ENCODE measurements at places on chromosomes 16 and 17.

GRCh38 chr17:51372345-51373004 lies 112.1 kb downstream of the UTP18 start:
- peak; percentile 36 for DNase-seq

DNA sequence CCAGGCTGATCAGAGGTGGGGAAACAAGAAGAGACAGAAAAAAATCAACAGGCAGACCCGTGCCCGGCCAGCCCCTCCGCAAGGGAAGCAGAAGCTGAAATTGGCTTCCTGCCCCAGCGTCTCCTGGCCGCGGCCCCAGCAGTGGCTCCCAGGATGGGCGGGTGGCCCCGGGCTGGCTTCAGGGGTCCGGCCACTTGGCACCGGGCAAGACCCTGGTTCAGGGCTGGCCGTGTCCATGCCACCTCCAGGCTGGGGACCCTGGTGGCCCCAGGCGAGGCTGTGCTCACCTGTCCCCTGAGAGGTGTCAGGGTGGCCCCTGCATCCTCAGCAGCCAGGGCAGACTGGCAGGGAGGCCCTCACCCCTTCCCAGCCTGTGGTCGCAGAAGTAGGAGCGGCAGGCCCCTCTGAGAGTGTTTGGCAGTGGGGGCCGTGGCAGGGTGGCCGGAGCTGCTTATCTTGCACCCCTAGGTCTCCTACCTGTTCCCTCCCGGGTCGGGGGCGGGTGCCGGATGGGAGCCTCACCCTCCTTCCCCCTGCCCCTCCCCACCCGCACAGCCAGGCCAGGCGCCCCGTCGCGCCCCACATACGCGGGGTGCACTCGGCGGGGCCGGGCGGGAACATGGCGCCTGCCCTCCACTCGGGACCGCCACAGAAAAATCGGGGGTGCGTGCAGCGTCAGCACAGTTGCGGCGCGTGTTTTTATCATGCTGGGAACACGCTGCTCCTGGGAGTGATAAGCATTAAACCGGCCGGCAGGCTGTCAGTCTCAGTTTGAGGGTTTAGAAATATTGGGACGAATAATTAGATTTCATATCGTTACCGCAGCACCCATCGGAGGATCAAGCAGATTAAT lies 46.7 kb upstream of the ZC3H18 start:
- DNase-seq: no peak

DNA sequence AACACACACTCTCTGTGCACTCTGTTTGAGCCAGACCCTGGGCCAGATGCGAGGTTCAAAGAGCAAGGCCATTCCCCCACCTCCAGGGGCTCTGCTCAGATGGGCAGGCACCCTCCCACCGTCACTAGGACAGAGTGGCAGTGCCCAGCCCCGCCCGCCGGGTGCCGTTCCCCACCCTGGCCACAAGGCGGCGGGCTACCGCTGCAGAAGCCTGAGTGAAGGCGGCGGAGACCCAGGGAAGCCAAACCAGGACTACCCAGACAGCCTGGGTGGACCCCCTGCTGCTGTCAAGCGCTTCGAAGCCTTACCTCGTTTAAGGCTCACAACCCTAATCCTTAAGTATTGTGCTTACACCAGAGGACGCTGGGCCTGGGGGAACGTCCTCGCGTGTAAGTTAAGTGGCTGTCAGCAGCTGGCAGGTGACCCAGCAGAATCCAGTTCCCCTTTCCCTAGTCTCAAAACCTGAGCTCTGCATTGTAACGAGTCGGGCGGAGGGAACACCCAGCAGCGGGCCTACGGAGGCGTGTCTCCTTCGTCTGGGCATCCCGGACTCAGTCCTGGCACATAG lies 4.5 kb downstream of the ARHGAP27 start:
- DNase-seq: no peak

DNA sequence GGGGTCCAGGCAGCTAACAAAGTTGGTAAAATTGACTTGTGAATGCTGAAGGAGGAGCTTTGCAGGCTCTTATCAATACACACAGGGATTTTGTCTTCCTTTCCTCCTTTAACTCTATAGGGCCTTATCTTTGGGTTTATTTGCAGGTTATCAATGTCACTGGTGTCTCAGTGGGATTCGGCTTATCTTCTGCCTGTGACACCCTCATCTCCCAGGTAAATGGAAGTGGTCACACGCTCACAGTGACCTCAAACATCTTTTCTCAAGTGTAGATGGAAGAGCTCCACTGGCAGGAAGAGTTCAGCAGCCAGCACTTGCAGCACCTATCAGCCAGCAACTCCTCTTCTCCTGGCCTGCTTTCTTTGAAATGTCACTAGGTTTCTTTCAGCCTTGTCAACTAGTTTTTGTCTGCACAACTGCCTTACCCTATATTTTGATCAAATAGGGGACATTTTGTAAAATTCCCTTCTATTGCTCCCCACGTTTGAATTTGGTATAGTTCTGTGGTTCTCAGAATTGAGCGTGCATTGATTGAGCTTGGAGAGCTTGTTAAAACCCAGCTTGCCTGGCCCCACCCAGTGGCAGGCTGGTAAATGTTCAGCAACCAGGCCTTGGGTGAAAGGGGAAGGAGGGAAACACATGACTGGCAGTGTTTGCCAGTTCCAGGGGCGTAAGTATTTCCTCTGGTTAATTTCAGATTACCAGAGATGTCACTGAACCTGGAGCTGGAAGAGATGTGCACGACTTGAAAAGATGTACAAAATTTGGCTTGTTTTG lies 12.8 kb downstream of the SLC47A1 start:
- no peak for DNase-seq

- DNase-seq: no peak
Measured at GRCh38 chr17:6163612-6164333, 93.6 kb downstream of the WSCD1 start.

- DNase-seq: no peak
Measured at GRCh38 chr17:44924107-44924544, 8.8 kb upstream of the GFAP start.

- no peak for DNase-seq
Measured at GRCh38 chr16:83842756-83843507, 35.2 kb downstream of the HSBP1 start.

DNA sequence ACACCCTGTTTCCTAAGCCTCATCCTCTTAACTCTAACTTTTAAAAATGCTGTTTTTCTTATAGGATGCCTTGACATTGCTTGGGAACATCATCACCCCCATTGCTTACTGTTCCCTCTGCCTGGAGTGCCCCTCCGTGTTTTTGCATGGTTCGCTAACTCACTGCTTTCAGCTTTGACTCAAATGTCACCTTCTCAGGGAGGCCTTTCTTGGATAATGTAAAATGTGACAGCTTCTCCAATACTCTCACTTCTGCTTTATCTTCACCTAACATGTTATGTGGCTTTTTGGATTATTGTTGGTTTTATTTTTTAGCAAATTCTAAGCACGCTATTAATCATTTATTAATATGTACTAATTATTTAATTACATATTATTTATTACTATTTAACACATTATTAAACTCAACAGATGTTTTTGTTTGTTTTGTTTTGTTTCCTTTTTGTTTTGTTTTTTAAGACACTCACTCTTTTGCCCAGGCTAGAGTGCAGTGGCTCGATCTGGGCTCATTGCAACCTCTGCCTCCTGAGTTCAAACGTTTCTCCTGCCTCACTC lies 3.8 kb downstream of the CRYM start:
- no peak for DNase-seq

GRCh38 chr17:32215696-32216095 lies 49.9 kb upstream of the RHBDL3 start:
- DNase-seq: no peak

GRCh38 chr16:65621640-65622039 lies 499.8 kb upstream of the CDH11 start:
- DNase-seq: no peak

DNA sequence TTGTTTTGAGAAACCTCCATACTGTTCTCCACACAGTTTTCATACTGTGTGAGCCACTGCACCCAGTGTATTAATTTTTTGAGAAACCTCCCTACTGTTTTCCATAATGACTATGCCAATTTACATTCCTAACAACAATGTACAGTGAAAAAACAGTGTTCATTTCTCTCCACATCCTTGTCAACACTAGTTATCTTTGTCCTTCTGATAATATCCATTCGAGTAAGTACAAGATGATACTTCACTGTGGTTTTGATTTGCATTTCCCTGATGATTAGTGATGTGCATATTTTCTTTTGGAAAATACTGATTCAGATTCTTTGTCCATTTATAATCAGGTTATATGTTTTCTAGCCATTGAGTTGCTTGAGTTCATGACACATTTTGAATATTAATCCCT lies 462.0 kb downstream of the CDH11 start:
- no peak for DNase-seq

DNA sequence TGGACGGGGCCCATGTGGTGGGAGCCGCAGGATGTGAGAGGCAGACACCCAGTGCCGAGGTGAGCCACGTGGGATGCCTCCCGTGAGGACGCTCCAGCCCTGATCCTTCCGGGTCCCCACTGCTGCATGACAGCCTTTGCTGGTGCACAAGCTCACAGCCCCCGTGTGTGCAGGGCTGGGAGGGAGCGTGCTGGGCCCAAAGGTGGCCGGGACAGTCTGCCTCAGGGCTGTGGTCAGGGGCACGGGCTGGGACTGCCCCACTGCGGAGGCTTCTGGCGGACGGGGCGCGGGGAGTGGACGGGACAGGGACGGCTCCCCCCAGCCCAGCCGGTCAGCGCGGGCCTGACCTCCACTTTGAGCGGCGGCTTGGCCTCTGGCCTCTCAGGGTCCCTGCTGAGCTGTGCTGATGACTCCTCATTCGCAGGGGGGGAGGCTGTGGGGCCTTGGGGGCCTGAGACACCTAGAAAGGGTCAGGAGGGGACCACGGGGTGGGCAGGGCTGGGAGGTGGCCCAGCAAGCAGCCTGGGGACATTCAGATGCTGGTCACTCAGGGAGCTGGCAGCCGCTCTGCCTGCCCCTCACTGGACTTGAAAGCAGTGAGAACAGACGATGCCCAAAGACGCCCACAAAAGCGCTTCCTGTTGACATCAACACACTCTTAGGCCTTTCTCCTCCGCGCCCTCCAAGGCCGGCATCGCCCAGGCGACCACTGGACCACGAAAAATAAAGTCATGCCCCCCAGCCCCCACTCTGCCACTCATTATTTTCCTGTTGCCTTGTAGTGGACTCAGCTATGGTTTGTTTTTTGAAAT lies 9.3 kb upstream of the METRNL start:
- no peak for DNase-seq

Data from pulmonary artery endothelial cell (primary cell).